Muscle of arm (tissue), 14 donors: ENCODE measurements at places on chromosomes 5 and 9. TPM values are rescaled to one million over a fixed set of nuclear protein-coding genes. Genes with fewer than 3 reads are reported as not detected.

GRCh38 chr9:37935096-37935495 is 31.2 kb upstream of the SLC25A51 start:
- no peak for DNase-seq

GRCh38 chr5:151233616-151234085 is 9.8 kb upstream of the CCDC69 start:
- no peak for DNase-seq

DNA sequence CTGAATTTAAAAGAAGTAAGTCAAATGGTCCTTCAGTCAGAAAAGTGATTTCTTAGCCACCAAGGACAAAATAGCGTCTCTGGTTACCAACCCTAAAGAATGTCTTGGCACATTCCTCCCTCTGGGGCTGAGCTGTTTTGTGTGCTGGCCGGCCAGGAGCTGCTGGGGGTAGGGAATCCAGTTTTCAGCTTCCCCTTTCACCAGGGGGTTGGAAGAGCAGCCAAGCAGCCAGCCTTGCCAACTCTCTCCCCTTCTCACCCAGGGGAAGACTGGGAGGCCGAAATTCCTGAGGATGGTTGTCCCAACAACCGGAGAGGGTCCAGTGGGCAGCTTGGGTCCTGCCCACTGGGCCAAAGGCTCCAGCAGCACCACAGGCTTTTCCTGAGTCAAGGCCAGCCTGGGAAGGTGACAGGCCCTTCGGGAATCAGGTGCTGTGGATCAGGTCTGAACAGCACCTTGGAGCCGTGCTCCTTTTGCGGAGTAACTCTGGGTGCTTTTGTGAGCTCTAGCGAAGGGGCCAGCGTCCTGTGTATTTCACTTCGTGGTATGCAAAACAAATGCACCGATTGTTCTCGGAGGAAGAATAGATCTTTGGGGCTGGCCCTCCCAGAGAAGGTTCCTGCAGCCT is 4.2 kb downstream of the WWC1 start:
- DNase-seq = no peak

DNA sequence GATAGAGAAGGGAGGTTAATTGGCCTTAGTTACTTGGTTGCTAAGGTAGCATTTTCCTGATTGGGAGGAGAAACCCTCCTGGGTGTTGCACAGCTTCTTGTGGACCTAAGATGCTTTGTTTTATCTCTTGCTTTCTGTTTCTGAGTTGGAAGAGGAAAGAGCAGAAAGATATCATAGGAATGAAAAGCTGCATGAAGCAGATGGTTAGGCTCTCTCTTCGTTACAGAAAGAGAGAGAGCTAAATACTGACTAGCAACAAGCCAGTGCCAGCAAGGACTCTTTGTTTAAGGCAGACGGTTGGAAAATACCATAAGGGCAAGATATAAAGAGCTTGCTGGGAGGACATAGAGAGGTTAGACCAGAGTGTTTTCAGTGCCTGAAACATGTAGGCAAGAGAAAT is 103.1 kb downstream of the ATG10 start:
- DNase-seq = no peak

- DNase-seq = no peak
These were observed 1.3 kb upstream of the POU4F3 start for GRCh38 chr5:146337264-146337904.

- DNase-seq = no peak
These were observed 24.3 kb downstream of the LHX3 start for GRCh38 chr9:136180586-136180985.

DNA sequence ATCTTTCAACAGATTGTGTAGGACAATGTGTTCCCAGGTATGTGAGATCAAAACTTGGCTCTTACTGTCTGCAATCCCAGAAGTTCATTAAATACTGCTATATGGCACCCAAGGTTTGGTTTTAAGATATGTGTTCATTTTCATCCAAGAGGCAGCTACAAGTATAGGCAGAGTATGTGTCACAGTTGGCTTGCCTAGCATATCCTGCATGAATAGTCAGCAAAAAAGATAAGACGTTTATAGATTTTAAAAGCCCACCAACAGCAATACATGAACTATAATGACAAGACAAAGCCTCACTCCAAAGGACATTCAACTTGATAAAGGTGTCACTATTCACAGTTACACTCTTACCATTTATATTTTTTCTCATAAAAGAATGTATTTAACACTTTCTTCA is 99.1 kb downstream of the BNC2 start:
- DNase-seq = no peak

DNA sequence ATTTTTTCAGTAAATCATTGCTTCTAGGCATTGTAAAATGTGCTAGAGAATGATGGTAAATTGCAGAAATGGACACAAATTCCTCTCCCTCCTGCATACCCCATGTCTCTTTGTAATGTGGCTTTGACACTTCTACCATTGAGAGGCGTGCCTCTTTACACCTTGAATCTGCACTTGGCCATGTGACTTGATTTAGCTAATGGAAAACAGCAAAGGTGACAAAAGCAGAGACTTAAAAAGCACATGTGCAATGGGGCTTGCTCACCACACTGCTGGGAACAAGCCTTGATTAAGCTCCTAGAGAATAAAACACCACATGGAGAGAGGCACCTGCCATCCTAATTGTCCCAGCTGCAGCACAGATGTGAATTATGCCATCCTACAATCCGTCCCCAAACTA is 69.9 kb upstream of the NAA35 start:
- no peak for DNase-seq

DNA sequence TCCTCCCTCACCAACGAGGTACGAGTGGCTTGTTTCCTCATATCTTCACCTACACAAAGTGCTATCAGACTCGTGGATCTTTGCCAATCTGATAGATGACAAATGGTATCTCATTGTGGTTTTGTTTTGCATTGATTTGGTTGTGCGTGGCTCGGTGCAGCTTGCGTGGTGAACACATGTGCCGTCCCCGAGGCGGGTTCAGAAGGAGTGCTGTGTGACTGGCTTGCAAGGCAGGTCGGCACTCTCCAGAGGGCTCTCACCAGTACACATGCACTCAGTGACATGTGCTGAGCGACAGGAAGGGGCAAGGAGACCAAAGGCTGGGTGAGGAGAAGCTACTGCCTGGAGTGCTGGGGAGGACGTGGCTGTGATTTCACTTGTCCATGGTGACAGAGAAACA is 95.3 kb upstream of the PITX1 start:
- DNase-seq = no peak

DNA sequence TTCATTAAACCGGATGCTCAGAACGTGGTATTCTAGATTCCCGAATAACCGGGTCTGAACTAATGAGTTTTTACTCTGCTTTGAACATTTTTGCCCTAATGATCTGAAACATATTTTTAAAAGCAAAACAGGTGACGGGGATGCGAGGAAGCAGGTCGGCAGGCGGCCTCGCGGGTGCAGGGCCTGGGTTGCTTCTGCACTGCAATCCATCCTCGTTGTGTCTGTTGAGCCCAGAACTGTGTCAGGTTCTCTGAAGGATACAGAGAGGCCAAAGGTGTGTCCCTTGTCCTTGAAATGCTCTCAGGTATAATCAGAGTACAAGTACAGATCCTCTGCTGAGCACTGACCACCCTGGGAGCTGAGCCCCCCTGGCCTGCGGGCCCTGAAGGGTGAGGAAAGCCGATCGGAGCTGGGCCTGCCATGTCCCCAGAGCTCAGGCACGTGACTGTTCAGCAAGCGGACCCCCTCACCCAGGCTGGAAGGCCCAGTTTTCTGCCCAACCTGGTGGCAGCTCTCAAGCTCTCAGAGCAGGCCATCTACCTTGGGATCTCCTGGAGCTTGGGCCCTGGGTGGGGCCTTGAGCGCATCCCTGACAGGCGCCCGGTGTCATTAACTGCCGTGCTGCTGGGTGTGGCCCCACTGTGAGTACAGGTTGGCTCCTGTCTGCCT is 151.8 kb downstream of the OLFM1 start:
- DNase-seq = no peak

DNA sequence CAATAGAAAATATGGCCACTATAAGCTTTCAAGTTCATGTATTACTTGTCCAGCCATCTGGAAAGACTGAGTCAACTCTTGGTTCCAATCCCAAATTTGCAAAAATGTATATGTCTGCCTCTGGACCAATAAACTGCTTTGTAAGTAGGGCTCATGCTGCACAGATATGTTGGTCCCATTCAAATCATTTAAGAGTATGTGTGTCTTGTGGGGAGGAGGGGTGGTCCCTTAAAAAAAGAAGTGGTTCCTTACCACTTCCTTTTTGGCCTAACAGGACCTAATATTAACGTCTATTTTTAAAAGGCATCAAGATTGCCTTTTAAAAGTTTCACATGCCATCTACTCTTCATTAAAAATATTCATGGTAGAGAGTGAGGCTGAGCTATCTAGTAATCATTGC is 214.9 kb downstream of the KCTD16 start:
- no peak for DNase-seq

DNA sequence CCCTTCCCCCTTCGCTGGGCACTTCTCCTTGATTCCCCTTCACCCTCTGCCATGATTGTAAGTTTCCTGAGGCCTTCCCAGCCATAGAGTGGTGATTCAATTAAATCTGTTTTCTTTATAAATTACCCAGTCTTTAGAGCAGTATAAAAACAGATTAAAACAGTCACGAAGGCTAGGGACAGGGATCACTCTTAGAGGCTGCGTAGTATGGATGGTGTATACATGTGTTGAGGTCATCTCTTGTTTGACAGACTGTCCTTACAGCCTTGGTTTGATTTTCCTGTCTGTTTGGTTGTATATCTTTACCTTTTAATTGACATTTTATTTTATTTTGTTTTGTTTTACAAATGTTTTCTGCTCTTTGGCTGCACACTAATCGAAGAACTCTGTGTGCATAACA is 1155.7 kb upstream of the CDH18 start:
- no peak for DNase-seq

SLC6A19 gene
- polyA plus RNA-seq = 0.05 TPM

ERCC8 gene
- 11.9 TPM for polyA plus RNA-seq

ADAMTSL2 gene
- 4.4 TPM for polyA plus RNA-seq
